ENCODE measurements at places on chromosomes 4 and X. TPM values are rescaled to one million over a fixed set of nuclear protein-coding genes. Genes with fewer than 3 reads are reported as not detected.

The HSFX3 gene
- total RNA-seq, result 0.21 TPM

DNA sequence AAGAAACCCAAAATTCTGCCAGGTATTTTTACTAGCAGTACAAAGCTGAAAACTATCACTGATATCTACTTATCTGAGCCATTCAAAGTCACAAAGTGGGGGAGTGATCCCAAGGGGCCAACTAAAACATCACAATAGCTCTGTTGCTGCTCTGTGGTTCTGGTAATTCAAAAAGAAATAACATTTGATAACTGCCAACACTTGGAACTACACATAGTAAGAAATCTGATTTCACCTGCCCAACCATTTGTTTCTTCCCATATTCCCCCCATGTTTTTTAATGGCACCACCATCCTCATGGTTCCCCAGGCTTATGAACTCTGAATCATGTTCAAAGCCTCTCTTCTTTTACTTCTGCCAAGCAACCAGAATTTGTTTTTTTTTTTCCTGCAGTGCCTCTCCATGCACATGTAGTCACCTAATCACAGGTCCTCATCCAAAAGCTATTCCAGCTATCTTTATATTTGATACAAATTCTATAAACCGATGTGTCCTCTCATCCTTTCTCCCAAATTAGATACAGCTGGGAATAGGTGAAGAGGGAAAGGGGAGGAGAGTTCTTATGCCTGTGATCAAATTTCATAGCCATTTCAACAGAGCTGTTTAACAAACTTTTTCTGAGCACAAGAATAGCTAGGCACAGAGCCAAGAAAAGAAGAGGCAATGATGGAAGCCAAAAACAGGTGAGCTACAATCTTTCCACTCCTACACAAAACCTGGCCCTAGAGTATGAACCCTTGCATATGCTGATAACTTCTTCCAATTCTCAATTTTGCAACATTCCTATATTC lies 7.7 kb downstream of the AMMECR1 start:
- no peak overlapping the region for H3K4me3 ChIP-seq
- peaks cover 3% of the 10 kb centered on the region for H3K4me1 ChIP-seq
- H3K27ac ChIP-seq, result no peak overlapping the region
- no peaks in the 10 kb centered on the region for H3K27me3 ChIP-seq
- H3K36me3 ChIP-seq, result no peaks in the 10 kb centered on the region

DNA sequence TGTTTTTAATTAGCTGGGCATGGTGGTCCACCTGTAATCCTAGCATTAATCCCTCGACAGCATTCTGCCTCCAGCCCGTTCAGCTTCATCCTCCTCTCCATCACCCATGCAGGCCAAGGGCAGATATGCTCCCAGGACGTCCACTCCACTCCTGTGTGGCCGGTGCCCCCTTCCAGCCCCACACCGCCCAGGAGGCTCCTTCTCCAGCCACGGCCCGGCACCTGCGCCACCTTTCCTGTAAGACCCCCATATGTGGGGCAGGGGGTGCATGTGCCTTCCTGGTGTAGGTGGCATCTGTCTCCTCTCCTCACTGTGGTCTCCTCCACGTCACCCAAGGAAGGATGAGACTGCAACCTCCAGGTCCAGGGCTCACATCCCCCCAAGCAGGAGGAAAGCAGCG lies 57.0 kb upstream of the MXD4 start:
- H3K27ac ChIP-seq, result no peak overlapping the region
- H3K27me3 ChIP-seq, result no peaks in the 10 kb centered on the region
- H3K36me3 ChIP-seq, result no peaks in the 10 kb centered on the region
- DNase-seq, result no peak

GRCh38 chrX:154531626-154532025 lies 15.0 kb downstream of the G6PD start:
- no peak overlapping the region for H3K27ac ChIP-seq
- H3K36me3 ChIP-seq, result no peaks in the 10 kb centered on the region
- no peak overlapping the region for H3K4me3 ChIP-seq
- H3K27me3 ChIP-seq, result no peaks in the 10 kb centered on the region
- no peak for DNase-seq
- peaks cover 14% of the 10 kb centered on the region for H3K4me1 ChIP-seq

The BEX2 gene
- total RNA-seq, result not detected

- H3K27ac ChIP-seq, result no peak overlapping the region
- no peaks in the 10 kb centered on the region for H3K4me1 ChIP-seq
- H3K36me3 ChIP-seq, result no peaks in the 10 kb centered on the region
- H3K27me3 ChIP-seq, result no peaks in the 10 kb centered on the region
These were observed 101.3 kb downstream of the RPA4 start for GRCh38 chrX:96985046-96985445.

DNA sequence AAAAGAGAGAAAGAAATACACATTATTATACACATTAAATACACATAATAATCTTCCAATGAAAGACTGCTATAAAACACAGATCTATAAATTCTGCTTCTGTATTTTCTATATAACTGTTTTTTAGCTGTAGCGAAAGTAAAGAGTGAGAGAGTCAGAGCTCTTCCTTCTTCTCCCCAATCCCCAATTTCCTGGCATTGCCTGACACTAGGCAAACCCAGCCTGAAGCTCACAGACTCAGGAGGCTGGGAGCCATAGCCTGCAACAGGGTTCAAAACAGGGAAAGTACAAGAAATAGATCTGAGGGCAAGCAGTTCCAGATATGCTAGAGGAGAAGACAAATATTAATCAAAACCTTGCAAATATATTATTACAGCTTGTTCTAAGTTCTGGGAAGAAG lies 201.6 kb downstream of the HNRNPD start:
- H3K27ac ChIP-seq, result no peak overlapping the region
- H3K36me3 ChIP-seq, result no peaks in the 10 kb centered on the region
- no peaks in the 10 kb centered on the region for H3K27me3 ChIP-seq
- no peak for DNase-seq
- H3K4me1 ChIP-seq, result no peaks in the 10 kb centered on the region

The COL4A6 gene
- total RNA-seq, result 10.2 TPM

GRCh38 chrX:47296766-47297365 lies 64.1 kb downstream of the USP11 start:
- H3K27me3 ChIP-seq, result no peaks in the 10 kb centered on the region
- no peaks in the 10 kb centered on the region for H3K36me3 ChIP-seq
- H3K27ac ChIP-seq, result no peak overlapping the region
- H3K4me1 ChIP-seq, result no peaks in the 10 kb centered on the region
- no peak overlapping the region for H3K4me3 ChIP-seq

GRCh38 chr4:102612824-102613366 lies 111.7 kb downstream of the NFKB1 start:
- H3K27me3 ChIP-seq, result no peaks in the 10 kb centered on the region
- no peak overlapping the region for H3K4me3 ChIP-seq
- H3K36me3 ChIP-seq, result no peaks in the 10 kb centered on the region
- no peak for DNase-seq
- no peak overlapping the region for H3K27ac ChIP-seq

- no peaks in the 10 kb centered on the region for H3K4me1 ChIP-seq
- no peaks in the 10 kb centered on the region for H3K27me3 ChIP-seq
- H3K4me3 ChIP-seq, result no peak overlapping the region
- H3K27ac ChIP-seq, result no peak overlapping the region
These were observed 8.1 kb downstream of the SLC34A2 start for GRCh38 chr4:25663781-25664180.

The RPS6KA3 gene
- total RNA-seq, result 22.4 TPM

DNA sequence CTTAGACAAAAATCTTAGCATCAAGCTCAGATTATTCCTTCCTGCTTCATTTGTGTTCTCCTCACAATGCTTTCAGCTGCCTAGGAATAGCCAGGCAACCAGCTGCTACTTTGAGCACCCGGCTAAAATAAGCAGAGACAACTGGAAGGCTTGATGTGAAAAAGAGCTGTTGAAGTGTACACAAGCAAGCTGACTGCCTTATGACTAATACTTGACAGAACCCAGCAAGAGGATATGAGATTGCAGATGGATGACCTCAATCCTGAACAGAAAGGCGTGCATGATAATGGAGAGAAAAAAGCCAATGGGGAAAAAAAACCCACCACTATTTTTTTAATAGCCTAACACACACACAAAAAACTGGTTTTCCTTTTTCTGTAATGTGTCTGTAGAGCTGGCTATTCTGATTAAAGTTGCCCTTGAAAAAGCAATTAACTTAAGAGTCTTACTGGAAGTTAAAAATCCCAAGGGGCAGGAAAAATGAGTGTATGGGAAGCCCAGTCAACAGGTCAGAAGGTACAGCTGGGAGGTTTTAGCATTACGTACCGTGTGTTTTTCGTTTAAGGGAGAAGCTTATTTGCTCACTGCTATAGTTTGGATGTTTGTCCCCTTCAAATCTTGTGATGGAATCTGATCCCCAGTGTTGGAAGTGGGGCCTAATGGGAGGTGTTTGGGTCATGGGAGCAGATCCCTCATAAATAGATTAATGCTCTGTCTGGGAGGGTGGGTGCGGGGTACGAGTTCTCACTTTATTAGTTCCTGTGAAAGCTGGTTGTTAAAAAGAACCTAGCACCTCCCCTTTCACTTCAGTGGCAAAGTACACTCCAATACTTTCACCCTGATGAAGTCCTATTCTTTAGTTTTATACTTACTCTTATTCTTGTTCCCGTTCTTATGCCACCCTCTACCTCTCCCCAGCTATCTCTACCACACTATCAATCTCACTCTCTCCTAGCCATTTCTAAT lies 37.1 kb upstream of the HERC6 start:
- no peak overlapping the region for H3K4me3 ChIP-seq
- H3K27me3 ChIP-seq, result no peaks in the 10 kb centered on the region
- H3K36me3 ChIP-seq, result no peaks in the 10 kb centered on the region
- peak; percentile 61 for DNase-seq
- peak overlapping the region; percentile 84 for H3K27ac ChIP-seq
- H3K4me1 ChIP-seq, result no peaks in the 10 kb centered on the region

The PLP2 gene
- 28.7 TPM for total RNA-seq

GRCh38 chrX:20664131-20664530 lies 397.4 kb upstream of the RPS6KA3 start:
- no peak overlapping the region for H3K4me3 ChIP-seq
- no peaks in the 10 kb centered on the region for H3K27me3 ChIP-seq
- no peaks in the 10 kb centered on the region for H3K36me3 ChIP-seq
- H3K4me1 ChIP-seq, result no peaks in the 10 kb centered on the region
- no peak overlapping the region for H3K27ac ChIP-seq

DNA sequence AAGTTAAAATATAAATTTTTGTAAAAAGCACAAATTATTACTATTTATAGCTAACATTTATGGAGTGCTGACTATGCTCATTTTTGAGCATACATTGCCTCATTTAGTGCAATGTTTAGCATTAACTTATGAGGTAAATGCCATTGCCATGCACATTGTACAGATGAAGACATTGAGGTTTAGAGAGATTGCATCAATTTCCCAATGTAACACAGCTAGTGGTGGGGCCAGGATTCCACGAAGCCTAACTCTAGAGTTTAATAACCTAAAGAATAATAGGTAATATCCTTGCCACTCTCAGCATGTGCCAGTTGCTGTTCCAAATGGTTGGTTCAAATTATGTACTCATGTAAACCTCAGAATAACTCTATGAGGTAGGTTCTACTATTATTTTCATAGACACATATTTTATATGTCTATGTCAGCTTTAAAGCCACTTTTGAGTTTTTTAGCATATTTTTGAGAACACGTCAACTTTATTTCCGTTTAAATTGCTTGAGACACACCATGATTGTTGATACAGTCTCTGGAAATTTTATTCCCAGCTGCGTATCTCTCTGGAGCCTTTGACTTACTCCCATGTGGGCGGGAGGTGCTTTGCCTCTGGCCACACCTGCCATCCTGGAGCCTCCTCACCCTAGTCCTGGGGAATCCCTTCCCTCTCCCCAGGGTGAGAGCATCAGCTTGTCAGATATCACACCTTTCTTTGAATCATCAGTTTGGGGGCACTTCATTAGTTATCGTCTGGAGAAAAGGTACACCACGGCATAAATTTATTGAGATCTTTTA lies 10.8 kb upstream of the ADH1A start:
- no peak for DNase-seq
- no peaks in the 10 kb centered on the region for H3K36me3 ChIP-seq
- peak overlapping the region; percentile 40 for H3K27ac ChIP-seq
- no peaks in the 10 kb centered on the region for H3K4me1 ChIP-seq

The GPM6B gene
- total RNA-seq, result 2.5 TPM

The BCORL1 gene
- total RNA-seq, result 8.5 TPM

DNA sequence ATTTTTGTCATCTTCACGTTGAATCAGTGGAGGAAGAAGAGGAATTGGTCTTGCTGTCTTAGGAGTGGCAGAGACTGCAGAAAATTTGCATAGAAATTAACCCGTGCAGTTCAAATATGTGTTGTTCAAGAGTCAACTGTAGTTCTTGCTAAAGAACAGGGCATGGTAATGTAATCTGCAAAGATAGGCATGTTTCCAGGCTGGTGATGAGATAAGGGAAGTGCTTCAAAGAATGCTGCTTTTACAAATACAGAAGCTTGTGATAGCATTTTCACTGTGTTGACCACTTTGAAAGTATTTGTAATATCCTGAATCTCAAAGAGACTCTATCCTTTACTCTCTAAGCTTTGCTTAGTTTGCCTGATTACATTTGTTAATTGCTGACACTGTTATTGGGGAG lies 60.1 kb downstream of the PRRG1 start:
- DNase-seq, result no peak
- H3K4me3 ChIP-seq, result no peak overlapping the region
- no peak overlapping the region for H3K27ac ChIP-seq
- H3K36me3 ChIP-seq, result no peaks in the 10 kb centered on the region

GRCh38 chr4:56289934-56290333 lies 97.4 kb downstream of the AASDH start:
- no peaks in the 10 kb centered on the region for H3K27me3 ChIP-seq
- no peaks in the 10 kb centered on the region for H3K36me3 ChIP-seq

DNA sequence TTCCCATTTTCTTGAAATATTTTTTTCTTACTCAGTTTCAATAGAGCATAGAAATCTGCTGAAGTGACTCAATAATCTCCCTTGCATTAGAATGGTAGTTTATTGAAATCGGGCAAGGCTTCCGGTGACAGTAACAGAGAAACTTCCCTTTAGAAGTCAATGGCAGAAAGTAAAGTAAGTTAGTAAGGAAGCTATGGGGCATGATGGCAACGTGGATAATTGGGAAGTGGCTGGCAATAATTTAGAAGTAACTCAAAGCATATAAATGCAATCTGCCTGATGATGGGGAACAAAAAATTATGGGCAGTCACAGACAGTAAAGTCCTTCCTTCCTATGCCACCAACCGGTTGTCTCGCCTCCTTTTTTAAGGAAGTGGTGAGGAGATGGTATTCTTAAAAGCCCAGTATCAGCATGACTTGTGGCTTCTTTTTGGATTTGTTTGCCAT lies 7.6 kb downstream of the CYBB start:
- no peaks in the 10 kb centered on the region for H3K27me3 ChIP-seq
- H3K4me3 ChIP-seq, result no peak overlapping the region
- H3K4me1 ChIP-seq, result no peaks in the 10 kb centered on the region
- peak overlapping the region; percentile 73 for H3K27ac ChIP-seq
- no peak for DNase-seq

GRCh38 chrX:119647552-119648420 lies 41.6 kb upstream of the NKRF start:
- H3K36me3 ChIP-seq, result no peaks in the 10 kb centered on the region
- H3K4me3 ChIP-seq, result no peak overlapping the region
- DNase-seq, result no peak
- H3K27me3 ChIP-seq, result no peaks in the 10 kb centered on the region
- no peaks in the 10 kb centered on the region for H3K4me1 ChIP-seq

- no peaks in the 10 kb centered on the region for H3K36me3 ChIP-seq
- no peaks in the 10 kb centered on the region for H3K27me3 ChIP-seq
- H3K4me1 ChIP-seq, result no peaks in the 10 kb centered on the region
- DNase-seq, result no peak
- no peak overlapping the region for H3K4me3 ChIP-seq
These were observed 129.6 kb upstream of the RASGEF1B start for GRCh38 chr4:81601358-81601694.

Measured in heart right ventricle (tissue), 16 donors.